ENCODE measurements at places on chromosomes 3 and 15.

DNA sequence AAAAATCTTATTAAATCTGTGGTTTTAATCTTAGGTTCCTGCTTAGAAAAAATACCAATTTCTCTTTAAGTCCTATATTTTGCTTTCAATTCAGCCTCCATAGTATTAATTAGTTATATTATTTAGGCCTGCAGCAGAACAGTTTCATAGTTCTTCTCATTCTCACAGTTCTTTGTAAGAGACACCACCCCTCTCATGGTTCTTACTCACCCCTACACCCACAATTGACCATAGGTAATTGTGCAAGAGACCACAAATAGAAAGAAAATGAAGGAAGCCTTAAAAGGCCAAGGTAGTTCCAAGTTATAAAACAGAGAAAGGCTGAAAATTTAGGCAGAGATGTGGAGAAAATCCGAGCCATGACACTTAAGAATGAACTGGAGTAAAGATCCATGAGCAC lies 415.3 kb downstream of the TIGIT start:
- DNase-seq, result peak; percentile 3

DNA sequence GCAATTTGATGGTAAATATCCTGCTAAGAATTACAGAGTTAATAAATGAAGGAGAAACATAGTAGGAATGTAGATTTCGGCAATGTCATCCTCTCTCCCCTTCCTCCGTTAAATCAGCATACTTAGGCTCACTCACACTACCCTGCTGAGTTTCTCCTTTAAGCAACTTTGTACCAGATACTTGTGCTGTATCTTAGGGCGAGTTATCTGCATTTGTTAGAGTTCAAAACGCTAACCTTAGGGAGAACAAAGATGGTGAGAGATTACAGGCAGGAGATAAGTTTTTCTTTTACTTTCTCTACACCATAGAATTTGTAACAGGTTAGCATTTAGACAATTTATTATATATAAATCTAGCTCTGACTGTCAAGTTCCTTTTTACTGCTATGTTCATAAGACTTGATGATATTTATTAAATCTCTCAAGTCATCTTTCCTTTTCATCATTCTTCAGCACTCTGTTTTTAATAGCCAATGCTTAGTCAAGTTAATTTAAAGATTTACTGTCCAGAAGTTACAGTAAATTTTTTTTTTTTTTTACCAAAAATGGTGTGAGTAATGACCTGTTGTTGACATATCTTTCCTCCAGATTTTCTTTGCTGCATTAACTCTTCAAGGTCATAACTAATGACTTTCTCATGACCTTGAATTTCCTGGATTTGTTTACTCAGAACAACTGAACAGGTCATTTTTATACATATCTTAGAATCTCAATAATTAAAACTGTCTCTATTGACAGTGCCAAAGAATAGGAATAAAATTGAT lies 22.2 kb downstream of the SUCNR1 start:
- peak; percentile 68 for DNase-seq

GRCh38 chr3:24154013-24154695 lies 209.1 kb downstream of the NR1D2 start:
- peak; percentile 13 for DNase-seq

DNA sequence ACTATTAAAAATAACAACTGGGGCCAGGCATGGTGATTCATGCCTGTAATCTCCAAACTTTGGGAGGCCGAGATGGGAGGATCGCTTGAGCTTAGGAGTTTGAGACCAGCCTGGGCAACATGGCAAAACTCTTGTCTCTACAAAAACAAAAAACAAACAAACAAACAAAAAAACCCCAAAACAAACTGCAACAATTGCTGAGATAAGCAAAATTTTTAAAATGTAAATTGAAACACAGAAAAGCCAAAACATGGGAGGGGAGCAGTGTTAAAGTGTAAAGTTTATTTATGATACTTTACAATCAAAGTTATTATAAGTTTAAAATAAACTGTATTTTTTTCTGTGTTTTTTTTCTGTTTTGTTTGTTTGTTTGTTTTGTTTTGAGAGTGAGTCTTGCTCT lies 207.7 kb downstream of the PCCB start:
- no peak for DNase-seq

DNA sequence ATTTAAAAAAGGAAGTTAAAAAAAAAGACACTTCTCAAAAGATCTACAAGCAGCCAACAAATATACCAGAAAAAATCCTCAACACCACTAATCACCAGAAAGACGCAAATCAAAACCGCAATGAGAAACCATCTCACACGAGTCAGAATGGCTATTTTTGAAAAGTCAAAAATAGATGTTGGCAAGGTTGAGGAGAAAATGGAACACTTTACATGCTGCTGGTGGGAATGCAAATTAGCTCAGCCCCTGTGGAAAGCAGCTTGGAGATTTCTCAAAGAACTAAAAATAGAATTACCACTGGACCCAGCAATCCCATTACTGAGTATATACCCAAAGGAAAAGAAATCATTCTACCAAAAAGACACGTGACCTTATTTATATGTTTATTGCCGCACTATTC lies 574.7 kb upstream of the ADAMTS9 start:
- DNase-seq, result no peak

DNA sequence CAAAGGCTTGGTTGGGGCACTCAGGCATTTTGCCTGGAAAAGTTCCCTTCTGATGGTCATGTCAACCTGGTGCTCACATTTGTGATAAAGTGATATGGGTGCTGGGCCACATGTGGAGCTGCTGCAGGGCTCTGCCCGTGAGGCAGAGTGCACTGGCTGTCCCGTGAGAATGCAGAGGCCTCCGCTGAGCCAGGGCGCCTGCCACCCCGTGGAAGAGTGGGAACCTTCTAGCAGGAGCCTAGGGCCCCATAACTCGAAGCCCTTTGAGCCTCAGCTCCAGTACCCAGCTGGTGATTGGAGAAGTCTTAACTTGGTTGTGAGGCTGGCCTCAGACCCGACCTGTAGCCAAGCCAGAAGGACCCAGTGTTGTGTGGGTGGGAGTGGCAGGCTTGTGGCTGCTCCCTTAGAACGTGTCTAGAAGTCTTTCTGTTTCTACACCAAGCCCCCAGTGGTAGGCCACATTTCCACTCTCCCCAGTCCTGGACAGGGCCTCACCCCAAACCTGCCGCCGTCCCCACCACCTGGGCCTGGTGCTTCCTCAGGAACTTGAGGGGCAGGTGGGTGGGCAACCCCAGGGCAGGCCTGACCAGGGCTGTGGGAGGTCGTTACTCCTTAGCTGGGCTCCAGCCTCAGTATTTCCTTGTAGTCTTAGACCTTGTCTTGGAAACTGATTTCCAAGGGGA lies 19.7 kb downstream of the SEC61A1 start:
- no peak for DNase-seq

DNA sequence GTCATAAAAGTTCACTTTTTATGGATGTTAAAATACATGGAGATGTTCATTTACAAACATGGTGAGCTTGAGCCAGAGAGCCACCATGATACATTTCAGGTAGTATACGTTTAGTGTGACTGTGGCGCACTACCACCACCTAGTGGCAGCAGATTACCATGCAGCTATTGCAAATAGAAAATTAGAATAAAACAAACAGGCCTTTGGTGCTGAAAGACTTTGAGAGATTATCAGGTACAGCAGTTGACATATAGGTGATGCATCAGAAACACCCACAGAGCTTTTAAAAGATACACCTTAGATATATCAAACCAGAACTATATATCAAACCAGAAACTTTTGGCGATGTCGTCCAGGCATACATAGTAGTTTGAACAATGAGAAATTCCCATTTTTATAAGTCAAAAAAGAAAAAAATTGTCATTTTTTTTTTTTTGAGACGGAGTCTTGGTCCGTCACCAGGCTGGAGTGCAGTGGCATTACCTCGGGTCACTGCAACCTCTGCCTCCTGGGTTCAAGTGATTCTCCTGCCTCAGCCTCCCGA lies 42.0 kb upstream of the ICE2 start:
- DNase-seq, result peak; percentile 66

GRCh38 chr3:146817704-146818103 lies 212.6 kb upstream of the PLSCR5 start:
- peak; percentile 74 for DNase-seq

GRCh38 chr15:85828126-85828525 lies 33.4 kb upstream of the KLHL25 start:
- DNase-seq, result no peak

GRCh38 chr15:51775967-51776816 lies 24.8 kb downstream of the TMOD2 start:
- DNase-seq, result peak; percentile 52

DNA sequence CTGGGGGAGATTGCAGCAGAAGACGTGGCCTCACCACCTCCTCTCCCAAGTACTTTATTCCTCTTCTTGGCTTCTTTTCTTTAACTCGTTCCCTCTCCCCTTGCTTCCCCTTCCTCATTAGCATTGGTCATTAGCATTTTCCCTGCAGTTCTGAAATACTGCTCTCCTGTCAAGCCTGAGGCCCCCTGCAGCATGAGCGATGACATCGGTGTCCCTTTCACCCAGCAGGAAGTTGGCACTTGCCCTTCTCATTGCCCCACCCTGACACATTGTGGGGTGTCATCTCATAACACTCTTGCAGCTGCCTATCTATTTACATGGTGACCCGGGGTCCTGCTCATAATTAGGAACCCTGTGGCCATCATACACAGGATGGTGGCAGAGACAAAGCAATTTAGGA lies 167.1 kb downstream of the ARRDC4 start:
- DNase-seq, result no peak

GRCh38 chr3:143302638-143303171 lies 183.1 kb downstream of the CHST2 start:
- DNase-seq, result peak; percentile 95

GRCh38 chr3:139430493-139430892 lies 41.0 kb upstream of the COPB2 start:
- no peak for DNase-seq

DNA sequence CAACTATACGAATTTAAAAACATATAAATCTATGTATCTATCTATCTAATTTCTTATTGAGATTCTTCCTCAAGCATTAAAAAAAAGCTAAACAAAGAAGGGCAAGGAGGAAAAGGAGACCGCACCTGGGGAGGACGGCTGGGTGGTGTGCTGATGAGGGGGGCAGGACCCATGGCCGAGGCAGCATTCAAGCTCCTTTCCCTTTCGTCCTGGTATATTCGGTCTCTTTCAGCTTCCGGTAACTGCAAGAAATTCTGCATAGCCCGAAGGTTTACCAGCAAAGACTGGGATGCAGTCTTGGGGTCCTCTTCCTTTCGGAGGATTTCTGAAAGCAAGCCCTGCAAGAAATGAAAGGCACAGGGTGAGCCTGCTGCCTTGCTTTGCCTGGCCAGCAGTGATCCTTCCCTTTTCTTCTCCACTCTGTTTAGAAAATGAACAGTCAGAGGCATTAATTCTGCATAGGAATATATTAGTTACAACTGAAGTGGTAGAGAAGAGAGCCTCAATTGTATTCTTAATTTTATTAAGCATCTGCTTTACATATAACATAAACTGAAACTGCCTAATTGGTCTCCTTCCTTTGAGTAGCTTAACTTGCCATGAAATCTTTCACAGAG lies 38.8 kb downstream of the SATB1 start:
- DNase-seq, result no peak
